Pons (tissue), 1 donor: ENCODE measurements at places on chromosomes 5 and 9.

GRCh38 chr9:128428644-128429512 lies 8.2 kb downstream of the CERCAM start:
- DNase-seq, result no peak

DNA sequence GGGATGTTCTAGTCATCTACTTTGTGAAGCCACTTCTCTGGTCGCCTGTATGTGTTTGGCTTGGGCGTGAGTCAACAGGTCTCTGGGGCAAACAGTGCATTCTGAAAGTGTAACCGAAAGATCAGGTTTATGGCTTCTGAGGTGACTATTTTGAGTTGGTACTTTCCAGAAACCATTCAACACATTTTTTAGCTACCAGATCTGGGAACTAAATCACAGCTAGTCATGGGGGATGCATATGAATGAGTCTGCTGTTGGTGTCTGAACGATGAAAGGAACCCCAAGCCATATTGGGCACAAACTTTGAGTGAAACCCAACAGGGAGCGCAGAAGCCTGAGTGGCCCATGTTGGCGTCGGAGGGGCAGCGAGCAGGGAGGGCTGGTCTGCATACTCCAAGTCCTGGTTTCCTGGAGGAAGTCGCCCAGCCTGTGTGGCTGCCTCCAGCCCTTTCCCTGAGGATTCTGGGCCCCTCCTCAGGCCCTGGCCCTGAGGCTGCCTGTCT lies 35.3 kb downstream of the UBE2QL1 start:
- DNase-seq, result no peak

DNA sequence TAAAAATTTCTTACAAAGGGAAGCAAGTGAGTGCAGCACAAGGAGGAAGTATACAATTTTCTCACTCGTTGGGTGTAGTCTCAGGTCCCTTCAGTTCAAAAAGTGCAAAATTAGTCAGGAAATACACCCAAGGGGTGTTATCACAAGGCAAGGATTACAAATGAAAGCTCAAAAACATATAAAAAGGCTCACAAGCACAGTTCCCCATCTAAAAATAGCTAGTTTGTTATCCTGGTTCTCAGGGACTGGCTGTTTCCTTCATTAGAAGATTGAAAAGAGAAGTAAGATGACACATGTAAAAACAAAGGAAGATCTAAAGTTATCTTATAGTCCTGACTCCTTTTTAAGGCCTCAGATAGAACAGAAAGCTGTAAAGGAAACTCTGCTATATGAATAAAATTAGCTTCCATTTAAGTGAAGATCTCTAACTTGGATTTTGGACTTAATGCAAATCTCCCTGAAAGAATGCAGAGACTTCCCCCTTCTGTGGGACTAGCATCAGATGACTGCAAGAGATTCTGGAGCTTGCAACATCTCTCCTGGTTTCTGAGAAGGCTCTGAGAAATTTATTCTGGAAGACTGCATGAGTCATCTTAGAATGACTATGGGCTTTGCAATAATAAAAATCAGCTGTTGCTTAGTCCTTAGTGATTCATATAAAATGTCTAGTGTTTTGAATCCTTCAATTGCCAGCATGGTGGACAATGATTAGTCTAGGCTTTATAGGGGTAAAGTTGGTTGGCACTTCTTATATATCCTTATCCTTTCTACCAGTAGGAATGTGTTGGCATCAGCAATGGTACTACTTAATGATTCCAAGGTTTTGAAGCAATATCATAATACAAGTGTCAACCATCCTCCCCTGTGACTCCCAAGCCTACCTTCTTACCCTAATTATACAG lies 25.4 kb downstream of the DAB2 start:
- peak; percentile 79 for DNase-seq

- DNase-seq, result no peak
Observed at GRCh38 chr5:43300112-43300511, 13.1 kb downstream of the HMGCS1 start.

DNA sequence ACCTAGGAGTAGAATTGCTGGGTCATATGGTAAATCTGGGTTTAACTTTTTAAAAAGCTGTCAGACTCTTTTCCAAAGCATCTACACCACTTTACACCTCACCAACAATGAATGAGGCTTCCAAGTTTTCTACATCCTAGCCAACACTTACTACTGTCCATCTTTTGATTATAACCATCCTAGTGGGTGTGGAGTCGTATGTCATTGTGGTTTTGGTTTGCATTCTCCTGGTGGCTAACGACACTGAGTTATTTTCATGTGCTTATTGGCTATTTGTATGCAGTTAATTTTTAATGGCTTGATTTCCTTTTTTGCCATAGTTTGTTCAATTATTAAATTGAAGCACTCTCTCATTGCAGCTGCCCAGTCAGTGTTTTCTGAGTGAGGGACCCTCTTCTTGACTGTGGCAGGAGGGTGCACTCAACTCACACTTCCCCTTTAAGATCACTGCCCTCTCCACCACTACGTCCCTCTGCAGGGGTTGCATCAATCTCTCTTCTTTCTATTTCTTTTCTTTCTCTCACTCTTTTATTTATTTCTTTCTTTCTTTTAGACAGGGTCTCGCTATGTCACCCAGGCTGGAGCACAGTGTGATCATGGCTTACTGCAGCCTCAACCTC lies 182.3 kb downstream of the C9orf152 start:
- no peak for DNase-seq

- DNase-seq, result peak; percentile 82
Observed at GRCh38 chr9:101445353-101446029, 9.9 kb upstream of the ALDOB start.

GRCh38 chr5:111299831-111300432 lies 75.7 kb downstream of the CAMK4 start:
- no peak for DNase-seq

DNA sequence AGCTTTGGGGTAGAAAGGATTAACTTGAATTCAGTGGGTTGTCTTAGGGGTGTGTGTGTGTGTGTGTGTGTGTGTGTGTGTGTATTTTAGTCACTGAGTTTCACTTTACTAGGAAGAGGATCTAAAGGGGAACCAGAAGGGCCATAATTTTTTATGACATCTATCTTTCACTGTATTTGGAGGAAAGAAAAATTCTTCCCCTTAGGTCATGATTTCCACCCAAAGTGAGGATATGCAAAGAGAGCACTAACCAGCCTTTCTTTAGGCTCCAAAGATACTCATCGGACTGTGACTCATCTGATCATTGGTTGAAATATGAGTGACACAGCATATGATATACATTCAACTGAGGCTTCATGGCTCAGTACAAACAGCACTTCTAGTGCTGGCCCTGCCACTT lies 75.2 kb upstream of the RASGRF2 start:
- no peak for DNase-seq

DNA sequence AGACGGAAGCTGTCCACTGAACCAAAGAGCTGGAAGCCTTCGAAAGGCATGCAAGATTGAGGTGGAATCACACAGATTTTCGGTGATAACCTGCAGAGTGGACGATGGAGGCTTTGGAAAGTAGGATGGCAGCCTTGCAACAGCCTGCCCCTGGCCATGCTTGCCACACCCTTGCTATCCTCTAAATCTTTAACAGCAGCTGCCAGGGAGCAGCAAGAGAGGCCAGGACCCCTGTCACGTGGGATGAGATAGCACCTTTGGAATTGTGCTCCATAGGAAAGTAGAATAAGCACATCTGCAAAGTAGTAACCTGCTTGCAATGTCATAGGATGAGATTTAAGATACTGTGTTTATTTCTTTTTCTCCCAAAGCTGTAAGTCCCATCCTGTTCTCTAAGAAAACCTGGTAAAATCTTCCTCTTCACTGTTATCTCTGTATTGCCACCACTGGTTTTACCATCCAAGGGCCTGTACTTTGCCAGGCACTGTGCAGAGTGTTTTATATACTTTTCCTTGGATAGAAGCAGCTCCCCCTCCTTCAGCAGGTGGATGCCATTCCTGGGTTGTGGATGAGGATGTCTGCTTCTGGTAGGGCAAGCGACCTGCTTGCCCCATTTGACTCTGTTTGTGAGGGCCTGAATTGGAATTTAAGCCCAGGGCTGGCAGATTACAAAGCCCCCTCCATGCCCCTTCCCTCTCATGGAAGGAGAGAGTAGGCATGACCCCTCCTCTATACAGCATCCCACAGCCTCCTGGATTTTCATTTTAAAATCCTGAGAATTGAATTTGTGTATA lies 10.1 kb downstream of the TRIO start:
- DNase-seq, result no peak

DNA sequence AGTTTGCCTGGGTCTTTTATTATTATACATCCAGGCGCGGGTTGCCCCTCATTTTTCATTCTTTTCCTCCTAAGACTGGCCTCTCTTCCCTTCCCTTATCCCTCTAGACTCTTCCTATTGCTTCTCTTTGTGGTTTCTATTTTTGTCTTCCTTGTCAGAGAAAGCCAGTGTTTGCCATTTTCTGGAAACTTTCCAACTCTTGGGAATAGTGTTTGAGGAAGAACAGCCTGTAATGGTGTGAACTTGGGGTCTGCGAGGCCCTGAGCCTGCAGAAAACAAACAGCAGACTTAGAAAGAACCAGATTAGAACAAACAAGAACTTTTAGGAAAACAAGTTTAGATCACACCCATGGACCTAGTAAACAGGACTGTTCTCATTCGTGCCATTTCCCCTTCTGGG lies 15.5 kb downstream of the PRKACG start:
- peak; percentile 40 for DNase-seq

GRCh38 chr5:147509710-147510651 lies at the start of gene DPYSL3:
DPYSL3 (minus strand) TSS chr5:147510068; CDS start chr5:147509858, 210 bp downstream.
- peak; percentile 32 for DNase-seq

- no peak for DNase-seq
Observed at GRCh38 chr5:130090569-130091270, 186.5 kb downstream of the CHSY3 start.
